ENCODE measurements at places on chromosomes 7 and 10.

DNA sequence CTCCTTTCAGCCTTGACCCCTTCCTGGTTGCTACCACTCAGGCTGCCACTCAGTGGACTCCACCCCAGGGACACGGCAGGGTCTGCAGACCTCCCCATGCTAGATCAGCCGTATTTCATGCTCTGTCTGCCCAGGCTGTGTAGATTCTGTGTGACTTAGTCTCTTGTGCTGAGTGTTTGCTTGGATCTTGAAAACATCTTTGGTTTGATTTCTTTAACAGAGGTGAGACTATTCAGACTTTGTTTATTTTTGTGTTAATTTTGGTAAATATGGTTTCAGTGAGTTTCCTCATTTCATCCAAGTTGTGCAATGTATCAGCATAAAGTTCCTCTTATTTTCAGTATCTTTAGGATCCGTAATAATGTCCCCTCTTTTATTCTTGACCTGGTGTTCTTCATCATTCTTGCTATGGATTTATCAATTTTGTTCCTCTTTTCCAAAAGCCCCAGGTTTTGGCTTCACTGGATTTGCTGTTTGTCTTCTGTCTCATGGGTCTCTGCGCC lies 21.2 kb upstream of the PWWP2B start:
- no peak for DNase-seq

- DNase-seq = no peak
Measured at GRCh38 chr10:131162866-131163843, 148.4 kb downstream of the TCERG1L start.

DNA sequence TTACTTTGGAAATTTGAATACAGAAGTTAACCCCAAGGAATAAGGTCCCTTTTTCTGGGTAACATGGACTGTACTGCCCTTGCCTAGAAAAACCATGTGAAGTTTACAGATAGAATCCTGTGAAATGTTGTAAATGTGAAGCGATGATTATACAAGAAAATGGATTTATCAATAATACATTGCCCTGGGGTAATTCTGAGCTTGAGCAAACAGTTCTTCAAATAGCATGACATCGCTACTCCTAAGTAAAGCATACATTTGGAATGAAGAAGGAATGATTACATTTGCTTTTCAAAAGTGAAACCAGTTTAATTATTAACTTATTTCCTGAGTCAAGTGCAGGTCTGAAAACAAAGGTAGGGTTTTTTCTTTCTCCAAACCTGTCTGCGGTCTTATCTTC lies 43.3 kb upstream of the FZD8 start:
- no peak for DNase-seq

GRCh38 chr7:67571026-67571545 lies 574.5 kb downstream of the TYW1 start:
- no peak for DNase-seq

All from Ammon's horn (tissue), 1 donor.